ENCODE measurements at places on chromosomes 1 and 21.

DNA sequence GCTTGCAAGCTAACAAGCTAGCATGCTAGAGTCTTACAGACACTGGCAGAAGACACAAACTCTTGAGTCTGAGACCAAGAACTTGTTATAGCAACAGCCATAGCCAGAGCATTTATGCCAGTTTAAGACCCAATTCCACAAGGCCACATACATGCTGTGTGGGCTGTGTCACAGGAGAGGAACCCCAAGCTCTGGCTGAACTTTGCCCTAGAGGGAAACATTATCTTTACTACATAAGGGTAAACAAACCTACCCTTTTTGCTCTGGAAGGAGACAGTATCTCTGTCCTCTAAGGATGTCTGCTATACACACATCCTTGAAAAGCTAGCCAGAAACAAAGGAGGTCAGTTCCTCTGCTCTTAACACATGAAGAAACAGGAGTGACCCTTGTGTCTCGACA is 70.3 kb downstream of the HSF2BP start:
- no peak for DNase-seq

DNA sequence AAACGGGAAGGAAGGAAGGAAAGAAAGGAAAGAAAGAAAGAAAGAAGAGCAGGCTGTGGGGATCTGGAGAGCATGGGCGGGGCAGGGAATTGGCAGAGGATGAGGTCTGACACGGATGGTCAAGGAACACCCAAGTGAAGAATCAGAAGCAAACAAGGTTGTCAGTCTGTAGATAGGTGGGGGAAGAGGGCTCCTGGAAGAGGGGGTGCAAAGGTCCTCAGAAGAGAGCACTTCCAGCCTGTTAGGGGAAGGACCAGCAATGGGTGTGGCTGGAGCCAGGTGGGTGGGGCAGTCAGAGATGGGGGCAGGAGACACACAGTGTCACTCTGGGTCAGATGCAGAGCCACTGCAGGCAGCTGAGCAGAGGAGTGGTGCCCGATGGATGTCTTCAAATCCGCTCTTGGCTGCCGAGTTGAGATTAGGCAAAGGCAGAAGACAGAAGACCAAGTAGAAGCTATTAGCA is 11.0 kb upstream of the PLA2G2C start:
- no peak for DNase-seq

DNA sequence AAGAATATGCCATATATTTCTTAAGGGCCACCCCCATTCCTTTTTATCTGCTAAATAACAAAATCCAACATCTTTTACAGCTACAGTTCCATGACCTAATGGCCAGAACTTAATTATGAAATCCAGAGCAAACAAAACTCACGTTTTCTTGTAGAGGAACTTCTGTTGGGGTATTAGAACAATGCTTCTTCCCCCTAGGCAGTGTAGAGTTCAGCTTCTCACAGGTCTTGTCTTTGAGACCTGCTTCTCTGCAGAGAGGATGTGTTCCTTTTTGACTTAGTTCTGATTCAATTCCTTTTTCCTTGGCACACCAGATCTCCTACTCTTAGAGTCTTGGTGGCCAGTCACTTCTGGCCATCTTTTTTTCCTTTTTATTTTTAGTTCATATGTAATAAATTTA is 22.2 kb downstream of the VAV3 start:
- DNase-seq: no peak

DNA sequence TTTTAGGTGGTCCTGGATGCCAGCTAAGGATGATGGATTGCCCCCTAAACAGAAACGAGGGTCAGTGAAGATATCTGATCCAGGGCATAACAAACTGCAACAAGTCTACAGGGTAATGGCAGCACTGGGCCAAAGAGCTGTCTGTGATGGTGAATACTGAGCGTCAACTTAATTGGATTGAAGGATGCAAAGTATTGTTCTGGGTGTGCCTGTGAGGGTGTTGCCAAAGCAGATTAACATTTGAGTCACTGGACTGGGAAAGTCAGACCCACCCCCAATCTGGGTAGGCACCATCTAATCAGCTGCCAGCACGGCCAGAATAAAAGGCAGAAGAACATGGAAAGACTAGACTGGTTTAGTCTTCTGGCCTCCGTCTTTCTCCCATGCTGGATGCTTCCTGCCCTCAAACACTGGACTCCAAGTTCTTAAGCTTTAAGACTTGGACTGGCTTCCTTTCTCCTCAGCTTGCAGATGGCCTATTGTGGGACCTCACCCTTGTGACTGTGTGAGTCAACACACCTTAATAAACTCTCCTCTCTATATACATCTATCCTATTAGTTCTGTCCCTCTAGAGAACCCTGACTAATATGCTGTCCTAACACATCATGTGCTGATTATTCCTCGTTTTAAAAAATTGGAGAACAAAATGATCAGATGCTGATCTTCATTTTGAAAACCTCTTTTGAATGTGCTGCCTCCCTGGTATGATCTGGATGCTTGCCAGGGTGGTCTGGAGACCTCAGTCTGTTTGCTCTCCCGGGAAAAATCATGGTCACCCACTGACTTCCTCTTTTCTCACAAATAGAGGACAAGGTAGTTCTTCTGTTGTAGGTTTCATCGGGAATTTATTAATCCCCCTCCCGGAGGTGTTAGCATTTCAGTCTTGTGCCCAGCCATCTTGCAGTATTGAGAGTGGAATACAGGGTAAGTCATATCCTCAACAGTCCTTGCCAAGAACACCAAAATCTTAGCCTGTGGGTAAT is 234.7 kb downstream of the SETD4 start:
- no peak for DNase-seq

GRCh38 chr1:160838888-160839287 is 23.8 kb downstream of the CD244 start:
- no peak for DNase-seq

DNA sequence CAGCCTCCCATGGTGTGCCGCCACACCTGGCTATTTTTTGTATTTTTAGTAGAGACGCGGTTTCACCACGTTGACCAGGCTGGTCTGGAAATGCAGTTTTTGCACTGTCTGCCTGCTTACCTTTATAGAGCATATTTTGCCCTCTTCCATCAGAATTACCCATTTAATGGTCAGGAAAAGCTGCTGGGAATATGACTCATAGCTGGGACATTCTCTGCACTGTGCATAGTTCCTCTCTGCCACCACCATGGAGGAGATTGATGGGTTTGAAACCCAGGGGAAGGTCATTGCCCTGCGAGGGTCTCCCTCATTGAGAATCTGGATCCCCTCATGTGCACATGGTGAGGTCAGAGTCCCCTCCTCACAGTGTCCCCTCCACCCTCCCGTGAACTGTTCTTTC is 32.1 kb downstream of the MX1 start:
- no peak for DNase-seq

DNA sequence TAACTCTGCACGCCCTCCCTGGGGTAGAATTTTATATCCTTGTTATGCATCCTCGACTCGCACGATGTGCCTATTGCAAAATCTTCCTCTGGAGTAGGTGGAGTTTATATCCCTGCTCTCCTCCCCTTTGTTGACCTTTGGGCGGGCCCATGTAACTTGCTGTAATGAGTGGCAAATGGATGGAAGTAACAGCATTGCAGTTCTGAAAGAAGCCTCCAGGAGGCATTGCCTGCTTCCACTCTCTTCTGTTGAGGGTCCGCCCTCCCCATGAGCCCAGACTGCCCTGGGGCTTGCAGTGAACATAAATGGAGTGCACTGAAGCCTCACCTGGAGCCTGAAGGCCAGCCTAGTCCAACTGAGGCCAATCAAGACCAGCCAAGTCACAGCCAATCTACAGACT is 62.2 kb upstream of the GRIK3 start:
- no peak for DNase-seq

GRCh38 chr1:33763406-33763805 is 100.5 kb upstream of the HMGB4 start:
- DNase-seq: no peak

- no peak for DNase-seq
Observed at GRCh38 chr1:60935599-60936110, 146.7 kb upstream of the NFIA start.

GRCh38 chr1:115332813-115333608 is 5.0 kb downstream of the NGF start:
- DNase-seq: no peak

DNA sequence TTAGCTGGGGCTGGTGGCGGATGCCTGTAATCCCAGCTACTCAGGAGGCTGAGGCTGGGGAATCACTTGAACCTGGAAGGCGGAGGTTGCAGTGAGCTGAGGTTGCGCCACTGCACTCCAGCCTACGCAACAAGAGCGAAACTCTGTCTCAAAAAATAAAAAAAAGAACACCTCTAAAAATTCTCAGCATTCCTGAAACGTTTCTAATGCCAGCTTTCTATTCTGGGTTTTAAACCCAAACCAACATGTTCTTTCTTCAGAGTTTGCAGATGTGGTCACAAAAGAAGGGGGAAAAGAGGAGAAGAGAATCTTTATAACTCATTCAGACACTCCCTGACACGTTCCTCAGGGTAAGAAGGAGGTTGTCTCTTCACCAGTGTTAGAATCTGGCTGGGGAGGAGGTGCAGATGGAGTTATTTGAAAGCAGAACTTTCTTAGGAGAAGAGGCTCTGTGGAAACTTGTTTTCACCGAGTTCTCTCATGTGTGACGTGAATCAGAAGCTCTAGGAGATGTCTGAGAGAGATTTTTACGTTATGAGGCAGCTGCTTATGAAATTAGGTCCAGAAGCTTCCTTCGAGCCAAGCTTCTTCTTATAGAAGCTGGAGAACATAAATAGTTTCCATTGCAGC is 17.8 kb upstream of the CNR2 start:
- no peak for DNase-seq
